ENCODE measurements at places on chromosomes 7 and 10.

GRCh38 chr7:151683615-151684407, 164.1 kb upstream of the RHEB start:
- no peak for DNase-seq

DNA sequence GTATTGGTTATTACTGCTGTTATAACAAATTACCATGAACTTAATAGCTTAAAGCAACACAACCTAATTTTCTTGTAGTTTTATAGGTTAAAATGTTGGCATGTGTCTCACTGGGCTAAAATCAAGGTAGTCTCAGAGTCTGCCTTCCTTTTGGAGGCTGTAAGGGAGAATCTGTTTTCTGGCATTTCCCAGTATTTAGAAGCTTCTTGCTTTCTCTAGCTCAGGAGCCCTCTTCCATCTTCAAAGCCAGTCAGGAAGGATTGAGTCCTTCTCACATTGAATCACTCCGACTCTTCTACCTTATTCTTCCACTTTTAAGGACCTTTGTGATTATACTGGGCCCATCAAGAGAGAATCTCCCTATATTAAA, 156.2 kb downstream of the MBL2 start:
- DNase-seq = no peak

DNA sequence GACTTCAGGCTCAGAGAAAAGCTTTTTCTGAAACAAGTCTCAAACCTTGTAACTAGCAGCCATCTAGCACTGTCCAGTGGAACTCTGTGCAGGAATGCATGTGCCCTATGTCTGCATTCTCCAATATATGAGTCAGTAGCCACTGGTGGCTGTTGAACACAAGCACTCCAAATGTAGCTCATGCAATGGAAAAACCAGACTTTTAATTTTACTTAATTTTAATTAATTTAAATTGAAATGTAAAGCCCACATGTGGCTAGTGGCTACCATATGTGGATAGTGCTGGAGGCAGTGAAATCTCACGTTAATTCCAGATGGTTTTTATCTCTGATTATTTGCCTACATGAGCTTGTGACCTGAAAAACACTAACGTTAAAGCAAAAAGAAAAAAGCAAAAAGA, 225.1 kb downstream of the GATA3 start:
- no peak for DNase-seq

- DNase-seq = no peak
These were observed 967.8 kb downstream of the LRMDA start for GRCh38 chr10:76399226-76399625.

DNA sequence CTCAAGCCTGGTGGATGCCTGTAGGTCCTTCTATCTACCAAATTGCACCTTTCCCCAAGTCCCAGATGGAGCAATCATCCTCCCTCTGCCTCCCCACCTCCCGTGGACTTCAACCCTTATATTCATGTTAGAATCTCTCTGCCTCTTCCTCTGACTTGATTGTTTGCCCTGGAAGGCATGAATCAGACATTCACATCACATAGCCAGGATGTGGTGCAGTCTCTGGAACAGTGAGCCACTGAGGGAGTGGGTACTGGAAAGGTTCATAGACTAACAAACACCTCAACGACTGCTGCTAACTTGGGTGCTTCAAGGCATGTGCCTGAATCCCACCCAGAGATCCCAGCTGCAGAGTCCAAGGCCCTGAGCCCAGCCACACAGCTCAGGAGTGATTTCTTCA, 494.0 kb downstream of the TNS3 start:
- no peak for DNase-seq

- no peak for DNase-seq
These were observed 23.7 kb downstream of the KCNH2 start for GRCh38 chr7:150954201-150954985.

DNA sequence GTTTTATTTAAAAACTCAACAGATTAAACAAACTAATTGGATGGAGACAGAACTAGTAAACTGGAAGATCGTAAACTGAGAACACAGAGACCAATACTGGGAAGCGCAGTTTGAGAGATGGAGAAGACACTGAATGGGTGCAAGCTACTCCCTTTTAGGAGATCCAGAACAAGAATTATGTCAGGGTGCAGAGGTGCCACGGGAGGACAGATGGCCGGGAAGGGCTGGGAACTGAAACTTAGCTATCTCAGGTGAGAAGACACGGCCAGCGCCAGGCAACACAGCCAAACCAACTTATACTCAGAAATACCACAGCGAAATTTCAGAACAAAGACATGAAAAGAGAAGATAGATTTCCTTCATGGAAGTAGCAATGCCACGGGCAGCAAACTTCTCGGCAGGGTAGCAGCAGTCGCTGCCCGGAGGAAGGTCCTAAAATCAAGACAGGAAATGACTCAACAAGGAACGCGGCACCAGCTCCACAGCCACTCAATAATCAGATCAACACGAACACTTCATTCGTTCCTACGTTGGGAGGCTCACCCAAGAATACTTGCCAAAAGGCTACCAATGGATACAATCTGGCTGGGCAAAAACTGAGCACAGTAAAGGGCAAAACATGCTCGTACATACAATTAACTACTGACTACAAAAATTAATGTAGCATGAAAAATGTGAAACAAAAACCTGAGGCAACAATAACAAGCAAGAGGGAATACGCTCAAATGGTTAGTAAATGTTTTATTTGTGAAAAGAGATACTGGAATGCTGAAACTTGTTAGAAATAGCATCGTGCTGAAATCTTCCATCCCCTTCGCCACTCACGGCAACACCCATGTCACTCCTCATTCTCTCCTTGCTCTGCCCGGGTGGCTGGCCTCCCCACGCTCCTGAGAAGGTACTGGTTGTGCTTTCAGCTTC, 2.2 kb upstream of the LRRC27 start:
- no peak for DNase-seq

DNA sequence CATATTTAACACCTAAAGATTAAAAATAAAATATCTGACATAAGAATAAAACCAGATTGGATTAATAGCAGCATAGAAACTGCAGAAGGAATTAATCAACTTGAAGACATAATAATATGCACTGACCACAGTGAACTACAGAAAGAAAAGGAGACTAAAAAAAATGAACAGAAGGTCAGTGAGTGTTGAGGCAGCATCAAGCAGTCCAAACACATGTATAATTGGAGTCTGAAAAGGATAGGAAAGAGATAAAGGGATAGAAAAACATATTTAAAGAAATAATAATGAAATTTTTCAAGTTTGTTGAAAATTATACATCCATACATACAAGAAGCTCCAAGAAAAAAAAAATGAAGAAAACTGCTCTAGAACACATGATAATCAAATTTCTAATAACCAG, 756.2 kb downstream of the GATA3 start:
- DNase-seq = no peak

DNA sequence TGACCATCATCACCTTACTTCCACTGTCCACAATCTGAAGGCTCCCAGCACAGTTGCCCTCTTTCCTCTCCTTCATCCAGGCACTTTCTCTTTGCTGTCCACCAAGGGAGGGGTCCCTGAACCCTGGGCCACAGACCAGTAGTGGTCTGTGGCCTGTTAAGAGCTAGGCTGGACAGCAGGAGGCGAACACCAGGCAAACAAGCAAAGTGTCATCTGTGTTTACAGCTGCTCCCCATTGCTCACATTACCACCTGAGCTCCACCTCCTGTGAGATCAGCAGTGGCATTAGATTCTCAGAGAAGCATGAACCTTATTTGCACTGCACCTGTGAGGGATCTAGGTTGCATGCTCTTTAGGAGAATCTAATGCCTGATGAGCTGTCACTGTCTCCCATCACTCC, 27.7 kb downstream of the FZD1 start:
- DNase-seq = no peak

- DNase-seq = no peak
These were observed 224.3 kb upstream of the PHYHIPL start for GRCh38 chr10:58952162-58952601.

GRCh38 chr10:17026686-17027485, 102.7 kb downstream of the CUBN start:
- DNase-seq = no peak

- no peak for DNase-seq
These were observed 162.3 kb downstream of the ZNF33B start for GRCh38 chr10:42476101-42476500.

DNA sequence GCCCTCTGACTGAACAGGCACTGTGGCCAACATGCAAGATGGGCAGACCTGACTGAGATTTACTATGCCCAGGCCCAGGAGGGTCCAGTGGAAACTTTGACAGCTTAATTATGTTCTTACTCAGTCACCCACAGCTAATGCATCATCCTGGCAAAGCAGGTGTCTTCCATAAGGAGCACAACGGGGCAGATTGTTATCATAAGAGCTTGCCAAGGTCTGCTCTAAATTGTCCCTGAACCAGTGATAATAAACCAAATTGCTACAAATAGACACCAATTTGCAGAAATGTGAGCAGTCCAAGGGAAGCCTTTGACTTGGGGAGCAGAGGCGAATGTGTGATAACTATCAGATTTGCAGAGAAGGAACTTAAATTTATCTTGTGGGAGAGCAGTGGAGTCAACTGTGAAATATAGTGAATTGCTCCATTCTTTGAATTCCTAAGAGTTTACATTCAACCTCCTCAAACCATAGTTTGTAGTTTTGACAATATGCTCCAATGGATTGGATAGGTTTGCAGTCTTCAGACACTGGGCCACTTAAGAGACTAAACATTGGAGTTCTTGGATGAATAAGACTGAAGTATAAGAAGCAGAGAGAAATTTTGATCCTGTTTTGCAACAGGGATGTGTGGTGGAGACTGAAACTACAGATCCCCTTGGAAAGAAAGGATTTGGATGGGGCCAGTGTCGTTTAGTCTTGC, 494.7 kb downstream of the CCSER2 start:
- DNase-seq = no peak

DNA sequence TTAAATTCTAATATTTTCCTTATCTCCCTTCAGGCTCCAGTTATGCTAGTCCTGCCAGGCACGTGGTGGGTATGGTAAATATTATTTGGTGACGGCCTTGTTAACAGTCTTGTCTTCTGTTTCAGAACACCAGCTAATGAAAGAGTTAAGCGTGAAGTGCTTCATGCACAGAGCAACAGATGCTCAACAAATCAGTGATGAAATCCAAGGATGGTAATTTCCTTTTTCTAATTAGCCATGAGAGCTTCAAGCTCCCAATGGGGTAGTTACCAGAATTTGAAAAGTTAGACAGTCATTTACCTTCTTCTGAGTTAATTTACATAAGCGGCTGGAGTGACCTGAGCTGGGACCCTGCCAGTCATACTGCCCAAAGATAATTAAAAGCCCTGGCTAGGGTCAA, 1.9 kb upstream of the OTUD1 start:
- no peak for DNase-seq

- DNase-seq = no peak
These were observed 30.0 kb downstream of the ADGRA1 start for GRCh38 chr10:133117688-133118071.

- no peak for DNase-seq
These were observed 107.0 kb upstream of the PARD3 start for GRCh38 chr10:34922138-34922537.

DNA sequence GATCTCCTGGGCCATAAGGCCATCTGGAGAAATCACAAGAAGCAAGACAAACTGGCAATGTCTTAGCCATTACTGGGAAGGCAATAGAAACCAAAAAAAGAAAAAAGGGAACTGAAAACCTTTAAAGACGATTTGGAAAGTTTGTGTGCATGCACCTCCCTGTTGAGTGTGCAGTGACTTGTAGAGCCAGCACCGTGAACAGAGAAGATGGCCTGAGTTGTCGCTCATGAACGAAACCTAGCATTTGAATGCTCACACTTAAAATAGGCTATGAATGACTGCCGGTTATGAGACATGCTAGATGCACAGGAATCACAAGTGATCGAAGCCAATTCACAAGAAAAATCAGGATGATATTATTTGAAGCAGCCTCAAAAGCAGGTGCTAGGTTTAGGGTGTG, 151.3 kb upstream of the ADO start:
- DNase-seq = no peak

DNA sequence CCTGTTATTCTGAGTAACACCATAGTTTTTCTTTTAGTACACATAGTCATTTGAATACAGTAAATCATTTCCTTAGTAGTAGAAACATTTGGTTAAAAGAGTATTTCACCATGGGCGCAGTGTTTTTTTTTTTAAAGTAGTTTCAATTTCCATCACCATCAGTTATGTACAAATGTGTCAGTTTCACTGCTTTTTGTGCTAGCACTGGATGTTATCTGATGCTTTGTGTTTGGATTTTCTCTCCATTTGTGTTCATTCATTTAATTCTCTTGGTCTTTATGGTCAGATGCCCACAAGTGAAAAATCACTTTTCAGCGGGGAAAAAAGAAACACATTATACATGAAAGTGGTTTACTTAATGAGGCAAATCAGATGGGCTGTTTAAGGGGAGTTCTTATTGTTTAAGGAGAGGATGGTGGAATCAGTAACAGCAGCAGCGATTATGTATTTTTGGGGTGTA, 16.0 kb upstream of the HK1 start:
- no peak for DNase-seq

GRCh38 chr7:117564080-117564479, 84.3 kb downstream of the CFTR start:
- no peak for DNase-seq

DNA sequence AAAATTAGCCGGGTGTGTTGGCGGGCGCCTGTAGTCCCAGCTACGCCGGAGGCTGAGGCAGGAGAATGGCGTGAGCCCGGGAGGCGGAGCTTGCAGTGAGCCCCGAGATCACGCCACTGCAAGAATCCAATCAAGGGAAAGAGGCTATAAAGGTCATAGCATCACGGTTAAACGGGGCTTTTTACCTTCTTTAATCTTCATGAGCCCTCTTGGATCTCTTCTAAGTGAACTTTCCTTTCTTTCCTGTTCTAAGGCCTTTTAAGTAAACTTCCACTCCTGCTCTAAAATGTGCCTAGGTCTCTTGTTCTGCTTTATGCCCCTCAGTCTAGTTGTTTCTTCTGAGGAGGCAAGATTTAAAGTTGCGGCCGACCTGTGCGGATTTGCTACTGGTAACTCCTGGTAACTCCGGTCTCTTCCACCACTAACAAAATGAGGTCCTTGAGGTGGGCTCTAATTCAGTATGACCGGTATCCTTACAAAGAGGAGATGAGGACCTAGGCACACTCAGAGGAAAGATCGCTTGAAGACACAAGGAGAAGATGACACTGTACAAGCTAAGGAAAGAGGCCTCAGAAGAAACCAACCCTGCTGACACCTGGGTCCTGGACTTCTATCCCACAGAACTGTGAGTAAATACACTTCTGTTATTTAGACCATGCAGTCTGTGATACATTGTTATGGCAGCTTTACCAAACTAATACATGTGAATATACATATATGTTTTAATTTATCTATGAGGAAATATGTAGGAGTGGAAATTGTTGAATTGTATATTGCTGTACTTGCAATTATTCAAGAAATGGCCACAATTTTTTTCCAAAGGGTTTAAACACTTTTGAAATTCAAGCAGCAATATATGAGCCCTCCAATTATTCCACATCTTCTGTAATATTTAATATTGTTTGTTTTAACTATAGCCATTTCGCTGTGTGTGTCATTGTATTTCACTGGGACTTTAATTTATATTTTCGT, 331.5 kb upstream of the CNTNAP2 start:
- DNase-seq = no peak
